ENCODE measurements at places on chromosomes 3 and 15.
A peak's percentile ranks its signal among the peaks of the same experiment; 100 is the strongest.

DNA sequence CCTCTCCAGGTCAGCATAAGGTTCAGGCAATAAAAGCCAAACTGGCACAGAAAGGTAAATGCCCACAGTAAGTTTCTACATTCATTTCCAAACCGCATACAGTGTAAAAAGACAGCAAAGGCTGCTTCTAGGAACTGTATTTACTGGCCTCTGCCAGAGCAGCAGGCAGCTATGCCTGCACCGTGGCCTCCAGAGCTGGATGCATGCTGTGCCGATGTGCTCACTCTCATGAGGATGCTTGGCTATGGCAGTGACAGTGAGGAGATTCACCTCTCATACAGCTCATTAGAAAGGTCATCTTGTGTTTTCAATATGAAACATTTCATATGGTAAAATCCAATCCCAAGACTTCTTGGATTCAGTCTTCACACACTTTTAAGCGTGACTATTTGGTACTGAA is 50.3 kb downstream of the UBP1 start:
- ATAC-seq: no peak

GRCh38 chr3:39434574-39434973 is 28.1 kb downstream of the RPSA start:
- ATAC-seq: no peak

DNA sequence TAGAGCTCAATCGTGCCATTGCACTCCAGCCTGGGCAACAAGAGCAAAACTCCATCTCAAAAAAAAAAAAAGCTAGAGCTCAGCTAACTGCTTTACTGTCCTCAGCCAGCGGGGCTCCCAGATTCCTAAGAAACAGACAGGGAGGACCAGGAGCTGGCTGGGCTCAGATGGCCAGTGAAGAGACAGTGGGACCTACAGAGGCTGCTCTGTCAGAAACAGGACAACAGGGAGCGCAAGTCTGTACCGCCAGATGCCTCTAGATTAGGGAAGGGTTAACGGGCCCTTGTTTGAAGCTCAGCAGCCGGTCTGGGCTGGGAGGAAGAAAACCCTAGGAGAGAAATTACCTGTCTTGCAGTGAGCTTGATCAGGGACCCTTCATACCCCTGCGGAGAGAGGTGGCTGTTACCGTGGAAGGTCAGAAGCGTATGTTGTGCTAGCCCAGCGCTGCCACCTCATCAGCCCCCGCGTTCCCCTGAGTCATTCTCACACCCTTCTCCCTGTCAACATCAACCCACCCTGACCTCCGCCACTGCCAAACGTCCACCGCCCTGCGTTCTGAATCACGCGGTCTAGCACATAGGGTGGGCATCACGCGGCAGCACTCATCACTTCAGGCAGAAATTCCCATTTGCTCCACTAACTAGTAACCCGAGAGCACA is 25.3 kb downstream of the RBPMS2 start:
- ATAC-seq: peak; percentile 12

- ATAC-seq: no peak
Observed at GRCh38 chr3:112736805-112737566, 96.0 kb upstream of the CCDC80 start.

DNA sequence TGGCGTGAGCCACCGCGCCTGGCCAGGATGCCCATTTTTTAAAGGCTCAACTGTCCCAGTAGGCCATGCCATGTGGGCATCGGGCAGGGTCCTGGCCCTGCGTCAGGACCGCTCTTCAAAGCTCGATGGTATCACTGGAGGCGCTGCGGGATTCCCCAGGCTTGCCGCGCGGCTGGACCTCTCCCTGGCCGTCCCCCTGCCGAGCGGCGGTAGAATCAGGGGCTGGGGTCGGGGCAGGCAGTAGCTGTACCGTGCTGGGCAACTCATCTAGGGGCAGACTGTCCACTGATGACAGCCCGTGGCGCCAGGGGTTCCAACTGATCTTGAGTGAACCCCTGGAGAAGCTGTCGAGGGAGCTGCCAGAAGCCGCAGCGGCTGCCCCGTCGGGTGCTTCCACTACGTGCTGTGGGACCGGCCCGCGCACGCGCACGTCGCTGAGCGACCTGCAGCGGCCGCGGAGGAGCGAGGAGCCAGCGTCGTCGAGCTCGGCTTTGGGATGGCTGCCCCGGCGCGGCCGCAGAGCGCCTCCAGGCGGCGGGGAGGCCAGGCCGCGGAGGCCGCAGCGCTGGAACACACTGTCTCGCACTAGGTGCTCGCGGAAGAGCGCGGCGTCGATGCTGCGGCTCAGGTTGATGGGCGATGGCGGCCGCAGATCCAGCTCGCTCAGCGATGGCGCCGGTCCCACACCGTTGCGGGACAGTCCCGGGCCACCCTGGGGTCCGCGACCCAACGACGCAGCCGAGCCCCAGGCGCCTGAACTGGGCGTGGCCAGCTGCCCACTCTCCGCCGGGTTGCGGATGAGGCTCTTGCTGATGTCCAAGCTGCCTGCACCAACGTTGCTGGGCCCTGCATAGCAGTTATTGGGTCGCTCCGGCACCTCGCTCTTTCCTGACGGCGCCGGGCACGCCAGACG is 5.8 kb downstream of the PRRT3 start:
- ATAC-seq: peak; percentile 92

DNA sequence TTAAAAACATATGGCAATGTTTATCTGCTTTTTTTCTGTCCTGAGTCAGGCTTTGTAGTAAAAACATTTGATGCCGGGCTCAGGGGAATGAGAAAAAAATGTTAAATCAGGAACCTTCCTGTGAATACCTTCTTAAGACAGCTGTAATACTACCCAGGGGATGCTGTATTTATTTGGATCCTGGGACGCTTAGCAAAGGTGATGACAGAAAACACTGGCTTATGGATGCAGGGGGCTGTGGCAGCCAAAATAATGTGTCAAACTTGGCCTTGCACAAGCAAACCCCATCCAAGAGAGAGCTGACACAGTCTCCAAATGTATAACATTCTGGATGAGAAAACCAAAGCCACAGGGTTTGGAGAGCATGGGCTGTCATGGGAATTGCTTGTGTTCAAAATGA is 438.2 kb upstream of the PROK2 start:
- no peak for ATAC-seq

- ATAC-seq: no peak
Observed at GRCh38 chr3:159250961-159251360, 449.1 kb downstream of the MFSD1 start.

DNA sequence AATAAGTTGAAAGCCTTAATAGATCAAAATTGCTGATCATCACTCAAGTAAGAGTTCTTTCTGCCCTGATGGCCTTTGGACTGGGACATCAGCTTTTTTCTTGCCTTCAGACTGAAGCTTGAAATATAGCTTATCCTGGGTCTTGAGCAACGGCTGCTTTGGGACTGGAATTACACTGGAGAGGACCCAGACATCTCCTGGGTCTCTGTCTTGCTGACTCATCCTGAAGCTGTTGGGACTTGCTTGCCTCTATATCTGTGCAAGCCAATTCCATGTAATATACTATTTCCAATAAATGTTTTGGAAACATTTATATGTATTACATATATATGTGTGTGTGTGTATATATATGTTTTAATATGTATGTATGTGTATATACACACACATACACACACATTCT is 260.2 kb downstream of the PDZRN3 start:
- ATAC-seq: no peak

DNA sequence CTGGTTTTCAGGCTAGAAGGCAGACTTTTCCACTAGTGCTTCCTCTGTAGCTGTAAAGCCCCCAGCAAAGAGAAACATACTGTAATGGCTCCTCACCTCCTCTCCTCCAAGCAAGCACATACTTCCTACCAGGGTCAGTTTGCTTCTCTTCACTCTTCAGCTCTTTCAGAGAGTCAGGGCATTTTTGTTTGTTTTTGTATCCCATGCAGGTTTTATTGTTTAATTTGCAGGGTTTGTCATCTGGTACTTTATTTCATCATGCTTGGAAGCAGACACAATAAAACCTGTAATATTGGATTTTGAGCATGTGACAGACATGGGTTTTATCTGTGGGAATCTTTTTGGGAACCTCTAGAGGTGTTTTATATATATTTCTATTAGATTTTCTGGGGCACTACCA is 753.3 kb upstream of the ROBO1 start:
- ATAC-seq: no peak

GRCh38 chr3:16203671-16204629 is 29.5 kb downstream of the GALNT15 start:
- no peak for ATAC-seq

- no peak for ATAC-seq
Observed at GRCh38 chr3:157499342-157499963, 3.8 kb downstream of the VEPH1 start.

GRCh38 chr3:133451309-133451708 is 51.5 kb downstream of the BFSP2 start:
- ATAC-seq: no peak

- no peak for ATAC-seq
Observed at GRCh38 chr3:150372320-150372719, 35.8 kb upstream of the TSC22D2 start.

Data from gastroesophageal sphincter (tissue), 4 donors.